Activated CD8-positive, alpha-beta memory T cell treated with anti-CD3 and anti-CD28 coated beads, Interleukin-2, amount 10 ng/mL, durations not matched to agents 7 days and 5 days (primary cell): ENCODE measurements at places on chromosomes 7 and 10. TPM values are rescaled to one million over a fixed set of nuclear protein-coding genes. Genes with fewer than 3 reads are reported as not detected.

The CLDN15 gene
- total RNA-seq = 21.6 TPM

The GPER1 gene
- not detected for total RNA-seq

The SH3PXD2A gene
- total RNA-seq = 12.4 TPM

The AIMP2 gene
- 45.6 TPM for total RNA-seq

The RADIL gene
- 0.12 TPM for total RNA-seq

The ZWINT gene
- 112 TPM for total RNA-seq

The PON1 gene
- not detected for total RNA-seq

The LRRD1 gene
- total RNA-seq = not detected

The GRID2IP gene
- total RNA-seq = 0.26 TPM

The WDR91 gene
- total RNA-seq = 9.3 TPM

The C10orf105 gene
- 0.26 TPM for total RNA-seq

The FAM24B gene
- total RNA-seq = 15.3 TPM

The LFNG gene
- 101 TPM for total RNA-seq

The SPDYE2 gene
- total RNA-seq = 0.29 TPM

The NME8 gene
- not detected for total RNA-seq

The EIF4H gene
- 278 TPM for total RNA-seq

The SSC4D gene
- total RNA-seq = 0.64 TPM

The NDUFA5 gene
- total RNA-seq = 39.7 TPM

The SUN3 gene
- total RNA-seq = not detected

The UFSP1 gene
- 2.3 TPM for total RNA-seq

The NCF1 gene
- total RNA-seq = 0.35 TPM

The CYP26C1 gene
- total RNA-seq = 0.18 TPM

The CH25H gene
- total RNA-seq = not detected

The SLC13A1 gene
- not detected for total RNA-seq

The NRCAM gene
- total RNA-seq = 0.35 TPM

The RAB19 gene
- total RNA-seq = 5.0 TPM

The PGAM1 gene
- total RNA-seq = 582 TPM

The ZNF727 gene
- total RNA-seq = not detected

The EN2 gene
- total RNA-seq = not detected

The LEP gene
- not detected for total RNA-seq

The TACC2 gene
- not detected for total RNA-seq

The C1GALT1 gene
- total RNA-seq = 45.9 TPM

The GOT1 gene
- 36.5 TPM for total RNA-seq

The ZNF804B gene
- not detected for total RNA-seq

The HOXA10 gene
- not detected for total RNA-seq

The GATA3 gene
- 61.5 TPM for total RNA-seq

The CCDC172 gene
- total RNA-seq = not detected

The CYP51A1 gene
- total RNA-seq = 68.2 TPM

The ANKRD22 gene
- 0.37 TPM for total RNA-seq

The NUTM2A gene
- 0.49 TPM for total RNA-seq

The ENKUR gene
- total RNA-seq = not detected

The COMTD1 gene
- 43.2 TPM for total RNA-seq

The OR2A1 gene
- not detected for total RNA-seq

The PNLIPRP2 gene
- total RNA-seq = not detected

The ASB10 gene
- not detected for total RNA-seq

The COL26A1 gene
- not detected for total RNA-seq

The GFRA1 gene
- total RNA-seq = not detected

The SLC18A3 gene
- total RNA-seq = not detected

The LRIT1 gene
- total RNA-seq = not detected

The PRLHR gene
- not detected for total RNA-seq

The TAS2R3 gene
- 0.75 TPM for total RNA-seq

The LAMB4 gene
- total RNA-seq = not detected
